ENCODE measurements at places on chromosomes 3 and 15. TPM values are rescaled to one million over a fixed set of nuclear protein-coding genes. Genes with fewer than 3 reads are reported as not detected.

The IL5RA gene
- total RNA-seq = not detected

The PLIN1 gene
- total RNA-seq = 0.16 TPM

The ZNF654 gene
- 18.5 TPM for total RNA-seq

The AHSG gene
- total RNA-seq = not detected

The NANOGP8 gene
- not detected for total RNA-seq

The FAM81A gene
- total RNA-seq = 0.12 TPM

The GPR176 gene
- total RNA-seq = 326 TPM

The WWTR1 gene
- 94.5 TPM for total RNA-seq

The TMEM266 gene
- total RNA-seq = 0.12 TPM

The LEKR1 gene
- total RNA-seq = 0.81 TPM

The HYPK gene
- 5.7 TPM for total RNA-seq

The VIPR1 gene
- total RNA-seq = 0.32 TPM

The PP2D1 gene
- total RNA-seq = not detected

The ACKR4 gene
- 170 TPM for total RNA-seq

The SCAMP5 gene
- 1.5 TPM for total RNA-seq

The PSTPIP1 gene
- total RNA-seq = not detected

The HAUS2 gene
- 25.8 TPM for total RNA-seq

The PRTG gene
- total RNA-seq = 0.49 TPM

The KLF15 gene
- total RNA-seq = 0.49 TPM

The C2CD4B gene
- total RNA-seq = not detected

The STX19 gene
- 0.16 TPM for total RNA-seq

The TGFBR2 gene
- 132 TPM for total RNA-seq

The ITIH1 gene
- total RNA-seq = not detected

The ABI3BP gene
- total RNA-seq = 61.1 TPM

The LNP1 gene
- total RNA-seq = 4.1 TPM

The PIGZ gene
- total RNA-seq = 1.5 TPM

The RBP2 gene
- not detected for total RNA-seq

The CHSY1 gene
- total RNA-seq = 69.9 TPM

The PIK3R4 gene
- total RNA-seq = 36.2 TPM

The CDHR4 gene
- not detected for total RNA-seq

The RTP4 gene
- total RNA-seq = 2.8 TPM

The SLC15A2 gene
- total RNA-seq = 0.32 TPM

The FBXO40 gene
- total RNA-seq = not detected

The TTLL13 gene
- total RNA-seq = 0.16 TPM

The LDHAL6B gene
- not detected for total RNA-seq

The SYNPR gene
- total RNA-seq = not detected

The PPP2R3A gene
- 33.6 TPM for total RNA-seq

The TM4SF1 gene
- total RNA-seq = 1.3 TPM

The IL20RB gene
- 31.3 TPM for total RNA-seq

The PPM1L gene
- total RNA-seq = 6.0 TPM

The PIERCE2 gene
- 1.6 TPM for total RNA-seq

Data from hair follicle dermal papilla cell (primary cell).